ENCODE measurements at places on chromosomes 7 and 10.

DNA sequence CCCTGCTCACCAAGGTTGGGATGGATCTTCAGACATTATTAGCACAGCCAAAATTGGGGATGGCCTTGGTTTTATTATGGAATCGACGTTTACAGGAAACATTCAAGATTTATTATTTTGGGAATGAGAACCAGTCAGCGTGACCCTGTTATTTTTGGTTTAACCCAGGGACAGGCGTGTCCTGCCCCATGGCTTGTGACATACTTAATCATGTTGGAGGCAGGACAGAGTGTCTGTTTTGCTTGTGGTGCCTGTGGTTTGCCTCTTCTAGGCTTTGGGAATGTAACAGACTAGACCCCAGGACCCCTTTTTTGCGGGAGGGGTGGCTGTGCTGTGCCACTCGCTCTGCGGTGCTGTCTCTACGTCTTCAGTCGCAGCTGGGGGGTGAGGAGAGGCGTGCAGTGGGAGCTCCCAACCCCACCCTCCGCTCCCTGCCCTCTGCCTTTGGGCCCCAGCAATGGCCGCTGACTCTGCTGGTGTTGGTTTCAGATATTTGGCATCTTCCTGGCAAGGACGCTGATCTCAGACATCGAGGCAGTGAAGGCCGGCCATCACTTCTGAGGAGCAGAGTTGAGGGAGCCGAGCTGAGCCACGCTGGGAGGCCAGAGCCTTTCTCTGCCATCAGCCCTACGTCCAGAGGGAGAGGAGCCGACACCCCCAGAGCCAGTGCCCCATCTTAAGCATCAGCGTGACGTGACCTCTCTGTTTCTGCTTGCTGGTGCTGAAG is 20.1 kb upstream of the SH2D4B start:
- no peak for DNase-seq

DNA sequence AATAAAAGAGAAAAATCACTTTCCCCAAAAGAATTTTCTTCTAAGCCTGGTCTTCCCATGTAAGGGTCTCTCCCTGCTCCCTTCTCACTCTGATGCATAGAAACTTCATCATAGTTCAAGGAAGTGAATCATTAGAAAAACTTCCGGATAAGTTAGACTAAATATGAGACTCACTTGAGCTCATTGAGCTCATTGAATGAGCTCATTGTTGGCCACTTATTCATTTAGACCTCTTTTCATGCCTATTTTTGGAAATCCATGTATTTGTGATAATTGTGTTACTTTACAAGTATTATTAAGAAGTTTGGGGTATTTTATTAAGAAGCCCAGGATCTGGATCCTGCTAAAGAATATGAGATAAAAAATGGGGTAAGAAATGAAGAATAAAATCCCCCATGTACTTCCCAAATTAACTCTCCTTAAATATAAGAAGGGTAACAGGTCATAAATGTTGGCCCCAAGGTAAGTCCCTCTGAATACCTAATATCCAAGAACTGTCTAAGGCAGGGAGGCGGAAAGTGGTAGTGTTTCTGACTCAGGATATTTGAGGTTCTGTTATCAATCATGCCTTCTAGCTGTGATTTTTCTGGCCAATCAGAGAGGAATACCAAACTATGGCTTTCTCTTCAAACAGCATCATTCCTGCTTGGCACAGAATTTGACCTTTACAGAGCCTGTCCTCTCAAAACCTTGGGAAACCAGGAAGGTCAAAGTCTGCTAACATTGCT is 236.5 kb upstream of the PTN start:
- DNase-seq, result no peak

- no peak for DNase-seq
Measured at GRCh38 chr7:154720016-154720415, 282.9 kb downstream of the PAXIP1 start.

DNA sequence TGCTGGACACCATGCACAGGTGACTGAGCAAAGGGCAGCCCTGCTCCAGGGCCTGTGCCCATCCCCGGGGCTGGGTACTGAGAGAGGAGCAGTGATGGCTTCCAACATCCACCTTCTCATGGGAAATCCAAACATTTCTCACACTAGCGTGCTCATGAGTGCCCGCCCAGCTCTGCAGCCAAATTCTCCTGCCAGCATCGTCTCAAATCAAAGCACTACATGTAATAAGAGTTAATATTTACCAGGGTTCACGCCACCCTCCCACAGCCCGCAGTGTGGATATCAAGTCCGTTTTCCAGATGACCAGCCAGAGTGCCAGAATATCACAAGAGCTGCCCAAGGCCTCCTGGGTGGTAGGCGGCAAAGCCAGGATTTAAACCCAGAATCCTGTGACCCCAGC is 12.1 kb downstream of the IL15RA start:
- DNase-seq, result no peak

GRCh38 chr7:135911099-135911498 is 66.1 kb downstream of the MTPN start:
- DNase-seq, result no peak

DNA sequence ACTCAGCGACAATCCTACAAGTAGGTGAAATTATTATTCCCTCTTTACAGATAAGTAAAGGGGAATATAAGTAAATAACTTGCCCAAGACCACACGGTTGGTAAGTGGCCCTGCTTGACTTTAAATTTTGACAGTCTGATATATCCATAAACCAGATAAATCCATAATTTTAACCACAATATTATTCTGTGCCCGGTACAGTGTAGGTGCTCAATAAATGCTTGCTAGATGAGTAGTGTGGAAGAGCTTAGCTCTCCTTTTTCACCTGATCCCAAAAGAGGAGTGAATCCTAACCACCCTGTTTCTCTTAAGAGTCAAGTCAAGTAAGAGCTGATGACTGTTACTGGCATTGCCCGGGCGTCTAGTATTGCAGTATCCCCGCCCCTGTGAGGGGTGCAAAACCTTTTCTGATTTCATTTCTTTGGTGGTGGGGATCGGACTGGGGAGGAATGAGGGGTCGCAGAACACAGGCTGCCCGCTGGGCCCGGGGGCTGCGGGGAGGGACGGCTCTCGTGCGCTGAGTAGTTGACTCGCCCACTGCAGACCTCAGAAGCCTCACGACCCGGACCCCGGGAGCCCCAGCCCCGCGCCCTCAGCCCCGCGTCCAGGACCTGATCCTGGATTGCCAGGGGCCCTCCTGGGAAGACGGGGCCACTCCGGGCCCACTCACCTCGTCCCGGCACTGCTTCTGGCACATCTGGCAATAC is 490 bp downstream of the KIN start:
- DNase-seq, result no peak

GRCh38 chr7:98286701-98287485 is 5.4 kb downstream of the BRI3 start:
- DNase-seq, result no peak

- DNase-seq, result no peak
Measured at GRCh38 chr10:18523025-18523424, 128.4 kb downstream of the NSUN6 start.

- DNase-seq, result no peak
Measured at GRCh38 chr7:123024989-123025758, 29.7 kb upstream of the TAS2R16 start.

DNA sequence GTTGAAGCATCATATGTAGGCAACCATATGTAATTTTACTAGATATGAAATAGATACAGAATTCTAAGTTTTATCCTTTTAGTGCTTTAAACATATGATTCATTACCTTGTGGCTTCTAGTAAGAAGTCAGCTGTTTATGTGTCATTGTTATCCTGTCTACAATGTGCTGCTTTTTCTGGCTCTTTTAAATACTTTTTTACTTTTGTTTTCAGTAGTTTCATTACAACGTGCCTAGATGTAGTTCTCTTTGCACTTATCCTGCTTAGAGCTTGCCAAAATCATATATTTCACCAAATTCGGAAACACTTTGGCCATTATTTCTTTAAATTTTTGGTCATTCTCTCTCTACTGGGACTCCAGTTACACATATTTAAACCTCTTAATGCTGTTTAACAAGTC is 26.4 kb downstream of the YAE1 start:
- no peak for DNase-seq

Measured in activated CD4-positive, alpha-beta T cell treated with anti-CD3 and anti-CD28 coated beads, Interleukin-2, amount 50 U/mL, for 4 hours (primary cell).